ENCODE measurements at places on chromosomes 2 and 18.
A peak's percentile ranks its signal among the peaks of the same experiment; 100 is the strongest.

GRCh38 chr18:32297579-32298170, 107.8 kb downstream of the MEP1B start:
- DNase-seq = no peak

DNA sequence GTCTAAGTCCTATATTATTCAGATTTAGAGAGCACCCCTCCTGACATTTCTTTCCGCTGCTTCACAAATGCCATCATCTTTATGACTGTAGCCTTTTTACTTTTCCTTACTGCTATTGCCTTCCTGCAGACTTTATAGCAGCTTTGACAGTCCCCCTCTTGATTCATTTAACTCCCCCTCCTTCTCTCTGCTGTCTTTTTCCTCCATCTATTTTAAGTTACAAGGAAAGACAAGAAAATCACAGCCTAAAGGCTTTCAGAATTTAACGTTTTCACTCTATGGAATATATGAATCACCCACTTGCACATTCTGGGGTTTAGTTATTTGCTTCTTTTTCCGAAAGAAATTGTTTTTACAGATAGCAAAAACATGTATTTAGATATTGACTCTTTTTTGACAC, 183.4 kb upstream of the SETBP1 start:
- no peak for DNase-seq

DNA sequence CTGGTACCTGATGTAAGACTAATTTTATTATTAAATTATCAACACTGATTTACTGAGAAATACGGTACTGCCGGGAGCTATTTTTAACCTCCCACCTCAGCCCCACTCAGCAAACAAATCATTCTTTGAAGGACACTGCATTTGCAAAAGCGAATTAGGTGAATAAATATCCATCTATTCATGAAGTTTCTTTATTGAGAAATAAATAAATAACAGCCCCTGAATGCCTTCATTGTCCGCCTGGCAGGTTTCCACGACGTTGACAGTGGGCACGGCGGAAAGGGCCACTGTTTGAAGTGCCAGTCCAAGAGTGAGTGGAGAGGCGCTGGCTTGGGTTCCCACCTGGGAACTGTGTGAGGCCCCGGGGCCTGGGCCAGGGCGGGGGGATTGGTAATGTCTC, 15.7 kb downstream of the C1QL2 start:
- DNase-seq = peak; percentile 14

DNA sequence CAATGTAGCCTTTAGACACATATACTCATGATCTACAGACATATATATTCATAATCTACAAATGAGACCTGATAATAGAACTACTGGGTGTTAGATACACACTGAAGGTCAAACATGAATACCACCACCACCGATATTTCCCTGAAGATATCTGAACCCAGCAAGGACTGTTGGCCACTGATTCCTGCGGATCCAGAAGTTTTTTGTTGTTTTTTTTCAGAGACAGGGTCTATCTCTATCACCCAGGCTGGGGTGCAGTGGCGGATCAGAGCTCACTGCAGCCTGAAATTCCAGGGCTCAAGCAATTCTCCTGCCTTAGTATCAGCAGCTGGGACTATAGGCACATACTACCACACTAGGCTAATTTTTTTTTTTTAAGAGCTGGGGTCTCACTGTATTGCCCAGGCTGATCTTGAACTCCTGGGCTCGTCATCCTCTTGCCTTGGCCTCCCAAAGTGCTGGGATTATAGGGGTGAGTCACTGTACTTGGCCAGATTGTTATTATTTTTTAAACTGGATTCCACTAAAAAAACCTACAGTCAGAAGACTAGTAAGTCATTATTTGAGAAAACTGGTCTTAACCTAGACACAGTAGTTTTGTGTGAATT, 1.8 kb downstream of the METTL5 start:
- no peak for DNase-seq

- DNase-seq = no peak
Measured at GRCh38 chr2:3952866-3953516, 249.6 kb downstream of the DCDC2C start.

DNA sequence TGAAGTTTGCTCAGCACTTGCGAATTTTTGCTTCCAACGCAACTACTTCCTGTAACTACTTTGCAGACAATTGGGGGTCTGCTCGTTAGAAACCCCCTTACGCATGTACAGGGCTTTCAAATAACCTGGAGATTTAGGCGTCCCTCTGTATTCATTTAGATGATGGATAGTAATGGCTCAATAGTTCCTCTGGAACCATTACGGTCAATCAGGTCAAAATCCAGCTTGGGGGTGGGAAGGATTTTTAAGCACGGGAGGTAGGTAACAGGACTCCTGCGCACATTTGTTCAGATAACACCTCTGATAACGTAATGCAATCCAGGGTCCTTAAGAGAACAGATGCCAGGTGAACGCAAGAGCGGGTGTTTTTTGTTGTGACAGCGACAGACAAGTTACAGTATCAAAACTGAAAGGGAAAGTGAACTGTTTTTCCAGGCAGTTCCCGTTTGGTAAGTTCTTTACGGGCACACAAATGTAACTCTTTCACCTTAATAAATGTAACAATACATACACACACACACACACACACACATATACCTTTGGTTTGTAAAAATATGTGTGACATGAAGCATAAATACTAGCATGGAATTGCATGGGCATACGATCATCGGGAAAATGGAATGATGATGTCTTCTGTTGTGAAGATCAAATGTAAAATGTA, 3.8 kb upstream of the OSR1 start:
- DNase-seq = no peak

GRCh38 chr2:240579771-240580614, 6.5 kb upstream of the CAPN10 start:
- peak; percentile 84 for DNase-seq

DNA sequence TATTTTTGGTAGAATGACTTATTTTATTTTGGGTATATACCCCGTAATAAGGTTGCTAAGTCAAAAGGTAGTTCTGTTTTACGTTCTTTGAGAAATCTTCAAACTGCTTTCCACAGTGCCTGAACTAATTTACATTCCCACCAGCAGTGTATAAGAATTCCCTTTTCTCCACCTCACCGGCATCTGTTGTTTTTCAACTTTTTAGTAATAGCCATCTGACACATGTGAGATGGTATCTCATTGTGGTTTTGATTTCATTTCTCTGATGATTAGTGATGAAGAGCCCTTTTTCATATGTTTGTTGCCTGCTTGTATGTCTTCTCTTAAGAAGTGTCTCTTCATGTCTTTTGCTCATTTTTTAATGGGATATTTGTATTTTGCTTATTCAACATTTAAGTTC, 215.2 kb upstream of the TFPI start:
- DNase-seq = no peak

DNA sequence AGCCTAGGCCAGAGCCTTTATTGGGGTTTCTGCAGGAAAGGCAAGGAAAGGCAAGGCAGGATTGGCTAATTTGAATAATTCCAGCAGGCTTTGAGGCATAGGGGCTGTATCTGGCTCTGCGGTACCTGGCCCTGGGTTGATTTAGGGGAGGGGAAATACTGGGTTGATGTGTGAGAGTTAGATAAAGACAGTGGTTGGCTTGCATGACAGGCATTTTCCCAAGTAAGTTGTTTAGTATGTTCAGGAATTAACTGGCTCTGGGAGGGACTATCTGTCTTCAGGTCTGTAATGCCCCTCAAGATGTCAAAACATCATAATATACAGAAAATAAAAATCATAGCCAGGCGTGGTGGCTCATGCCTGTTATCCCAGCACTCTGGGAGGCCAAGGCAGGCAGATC, 98.7 kb downstream of the UBR3 start:
- no peak for DNase-seq

DNA sequence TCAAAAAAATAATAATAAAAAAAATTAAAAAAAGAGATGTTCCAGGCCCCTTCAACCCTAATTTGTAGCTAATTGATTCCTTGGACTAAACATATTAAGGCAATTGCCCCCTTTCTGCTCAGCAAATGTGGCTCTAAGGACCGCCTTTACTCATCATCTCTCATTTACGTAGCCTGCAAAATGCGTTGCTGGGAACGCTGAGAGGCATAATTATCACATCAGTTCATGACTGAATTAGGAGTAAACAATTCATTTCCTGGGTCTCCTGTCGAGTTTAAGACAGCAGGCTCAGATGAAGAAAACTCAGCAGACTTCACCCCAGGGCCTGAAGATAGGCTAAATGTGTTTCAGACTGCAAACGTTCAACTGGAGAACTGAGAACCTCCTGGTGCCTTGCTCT, 413.5 kb downstream of the NBAS start:
- DNase-seq = no peak

- DNase-seq = no peak
Measured at GRCh38 chr2:16350211-16350610, 315.4 kb downstream of the CYRIA start.

GRCh38 chr2:188326669-188327301, 35.1 kb downstream of the GULP1 start:
- DNase-seq = no peak

GRCh38 chr2:229231328-229231868, 39.7 kb downstream of the PID1 start:
- no peak for DNase-seq

- DNase-seq = no peak
Measured at GRCh38 chr2:166167449-166167848, 39.6 kb upstream of the SCN1A start.

DNA sequence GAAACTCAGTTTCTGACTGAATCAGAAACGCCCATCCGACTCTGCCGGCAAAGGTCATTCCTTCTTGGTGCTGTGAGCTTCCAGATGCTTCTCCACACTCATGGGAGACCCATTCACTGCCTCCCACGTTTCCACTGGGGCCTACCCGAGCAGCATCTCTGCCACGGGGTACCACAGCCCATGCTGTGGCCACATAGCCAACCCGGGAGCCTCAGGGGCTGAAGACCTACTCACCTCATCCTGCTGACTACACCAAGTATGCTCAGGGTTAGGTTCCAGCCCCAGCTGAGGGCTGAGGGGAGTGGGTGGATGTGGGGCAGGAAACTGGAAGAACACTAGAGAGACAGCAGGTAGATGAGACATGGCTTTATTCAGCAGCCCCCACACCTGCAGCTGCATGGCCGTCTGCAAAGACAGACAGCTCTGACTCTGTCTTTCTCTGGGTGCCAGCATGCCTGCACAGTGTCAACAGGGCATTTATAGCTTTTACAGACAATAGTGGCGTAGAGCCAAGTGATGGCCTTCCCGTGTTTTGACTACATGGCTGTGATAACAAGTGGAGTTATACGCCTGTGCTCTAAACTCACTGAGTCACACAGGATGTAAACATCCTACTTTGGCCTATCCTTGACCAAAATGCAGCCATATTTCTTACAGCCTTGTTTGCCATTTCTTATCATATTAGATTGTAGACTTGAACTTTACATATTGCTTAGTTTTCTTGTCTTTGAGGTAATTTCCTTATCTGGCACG, 16.5 kb upstream of the KLHL23 start:
- no peak for DNase-seq

DNA sequence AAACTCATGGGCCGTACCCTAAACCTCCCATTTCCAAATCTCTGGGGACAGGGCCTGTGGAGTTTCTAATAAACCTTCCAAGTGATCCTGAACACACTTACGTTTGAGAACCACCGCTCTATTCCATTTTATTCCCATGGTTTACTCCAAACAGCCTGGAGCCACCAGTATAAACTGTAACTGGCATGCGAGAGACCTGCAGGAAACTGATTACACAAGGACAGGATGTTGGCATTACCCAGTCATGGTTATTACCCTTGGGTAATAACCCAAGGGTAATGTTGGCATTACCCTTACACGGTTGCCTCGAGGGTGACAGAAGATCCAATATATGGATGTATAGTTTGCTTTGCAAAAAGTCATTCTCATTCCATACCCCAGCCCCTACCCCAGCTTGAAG, 37.0 kb upstream of the YPEL5 start:
- DNase-seq = no peak

DNA sequence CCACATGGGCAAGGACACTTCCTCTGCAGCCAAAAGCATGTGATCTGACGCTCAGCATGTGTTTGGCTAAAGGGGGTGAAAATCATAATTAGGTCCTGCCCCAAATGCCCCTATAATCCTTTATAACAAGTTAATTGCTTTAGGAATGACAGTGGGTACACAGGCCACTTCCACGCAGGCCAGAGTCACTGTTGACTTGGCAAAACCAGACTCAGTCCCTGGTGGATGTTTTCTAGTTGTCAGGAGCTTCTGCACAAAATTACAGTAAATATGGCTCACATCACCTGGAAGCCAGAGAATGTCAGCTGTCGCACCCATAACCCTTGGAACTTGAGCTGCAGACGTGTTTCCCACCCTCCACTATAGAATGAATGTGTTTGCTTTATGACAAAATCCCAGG, 13.3 kb upstream of the PXDN start:
- no peak for DNase-seq

DNA sequence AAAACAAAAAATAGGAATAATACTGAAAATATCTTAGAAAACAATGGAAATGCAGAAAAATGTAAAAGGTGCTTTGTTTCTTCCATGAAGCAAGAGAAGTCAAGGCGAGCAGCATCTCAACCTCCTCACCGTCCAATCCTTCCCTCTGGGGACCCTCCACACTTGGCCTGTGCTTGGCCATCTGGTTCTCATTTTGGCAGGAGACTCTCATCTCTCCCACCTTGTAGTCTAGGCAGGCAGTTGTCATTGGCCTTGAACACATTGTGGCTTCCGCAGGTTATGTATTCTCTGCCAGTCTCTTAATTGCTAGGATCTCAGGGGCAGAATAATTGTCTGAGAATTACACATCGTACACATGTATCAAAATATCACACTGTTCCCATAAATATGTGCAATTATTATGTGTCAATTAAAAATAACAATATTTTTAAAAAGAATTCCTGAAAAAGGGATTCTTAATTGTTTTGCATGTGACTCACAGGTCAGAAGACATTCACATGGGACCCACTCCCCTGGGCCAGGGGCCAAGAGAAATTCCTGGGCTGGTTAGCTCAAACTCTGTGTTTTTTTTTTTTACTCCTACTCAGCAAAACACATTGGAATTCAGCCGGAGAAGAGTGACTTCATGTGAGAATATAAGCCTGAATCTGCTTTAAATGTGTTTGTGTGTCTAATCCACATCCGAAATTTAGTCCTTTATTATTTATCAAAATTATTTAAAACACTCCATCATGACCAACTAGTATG, 14.0 kb upstream of the ANKRD62 start:
- DNase-seq = no peak

GRCh38 chr2:28101892-28102291, 211.4 kb downstream of the BABAM2 start:
- no peak for DNase-seq

DNA sequence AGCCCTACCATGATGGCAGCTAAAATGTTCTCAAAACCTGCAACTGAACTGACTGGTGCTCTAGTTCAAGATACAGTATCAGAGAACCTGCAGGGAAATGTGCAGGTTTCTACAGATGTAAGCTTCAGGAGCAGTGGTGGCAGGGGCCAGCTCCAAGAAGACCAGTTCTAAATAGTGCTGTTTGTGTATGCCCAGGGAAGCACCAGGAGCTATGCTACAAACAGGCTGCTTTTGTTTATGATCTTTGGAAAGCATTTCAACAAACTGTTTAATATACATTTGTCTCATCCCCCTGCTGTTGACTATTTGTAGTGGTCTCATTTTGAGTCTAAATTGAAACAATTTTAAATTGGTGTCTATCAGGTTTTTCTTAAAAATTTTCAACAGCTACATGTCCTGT, 20.7 kb downstream of the FZD5 start:
- DNase-seq = no peak

GRCh38 chr2:8615576-8616281, 66.1 kb upstream of the ID2 start:
- no peak for DNase-seq

All from Calu3 (cell line).